ENCODE measurements at places on chromosomes 11 and 22.

GRCh38 chr11:59556115-59556916, 45.0 kb downstream of the OR4D9 start:
- peak; percentile 82 for DNase-seq

DNA sequence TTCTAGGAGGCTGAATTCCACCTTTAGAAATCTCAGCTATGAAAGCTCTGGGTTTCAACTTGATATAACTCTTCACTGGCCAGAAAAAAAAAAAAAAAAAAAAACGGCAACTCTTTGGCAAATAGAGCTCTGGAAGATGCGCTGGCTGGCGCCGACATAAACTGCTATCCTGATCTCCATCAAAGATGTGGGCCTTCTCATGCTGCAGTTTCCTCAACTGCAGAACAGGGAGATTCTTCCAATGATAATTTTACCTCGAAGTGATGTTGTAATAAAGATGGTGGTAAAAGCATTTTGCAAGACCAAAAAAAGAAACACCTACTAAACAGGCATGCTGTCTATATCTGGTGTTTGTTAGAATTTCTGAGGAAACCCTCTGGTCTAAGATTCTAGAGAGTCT, 20.3 kb downstream of the FLI1 start:
- DNase-seq: no peak

DNA sequence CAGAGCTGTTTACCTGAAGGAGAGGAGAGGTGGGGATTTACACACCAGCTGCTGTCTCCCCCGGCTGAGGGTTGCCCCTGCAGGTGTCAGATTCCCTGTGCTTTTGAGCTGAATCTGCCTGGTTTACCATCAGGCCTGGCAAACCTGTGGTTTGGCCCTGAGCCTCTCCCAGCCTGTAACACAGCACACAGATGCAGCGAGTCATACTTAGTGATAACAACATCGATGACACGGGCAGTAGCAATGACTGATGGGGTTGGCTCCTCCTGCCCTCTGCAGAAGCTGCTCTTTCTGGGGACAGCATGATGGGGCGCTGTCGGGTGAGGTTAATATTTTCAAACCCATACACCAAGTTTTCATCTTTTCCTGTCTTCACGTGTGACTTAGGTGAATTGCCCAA, 380.0 kb upstream of the B3GAT1 start:
- DNase-seq: no peak

DNA sequence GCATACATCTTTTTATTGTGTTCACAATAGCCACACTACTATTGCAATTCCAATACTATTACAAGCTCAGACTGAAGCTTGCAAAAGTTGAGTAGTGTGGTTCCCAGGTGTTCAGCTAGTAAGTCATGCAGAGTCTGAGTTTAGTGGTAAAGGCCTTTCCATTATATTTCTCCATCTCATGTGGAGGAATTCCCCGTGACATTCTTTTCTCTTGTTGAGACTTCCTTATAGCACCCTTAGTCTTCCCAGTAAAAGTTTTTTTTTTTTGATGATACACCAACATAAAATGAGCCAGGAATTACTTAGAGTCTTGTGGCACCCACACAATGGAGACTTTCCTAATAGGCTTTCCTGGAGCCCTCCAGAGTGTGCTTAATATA, 110.8 kb downstream of the UVRAG start:
- no peak for DNase-seq

DNA sequence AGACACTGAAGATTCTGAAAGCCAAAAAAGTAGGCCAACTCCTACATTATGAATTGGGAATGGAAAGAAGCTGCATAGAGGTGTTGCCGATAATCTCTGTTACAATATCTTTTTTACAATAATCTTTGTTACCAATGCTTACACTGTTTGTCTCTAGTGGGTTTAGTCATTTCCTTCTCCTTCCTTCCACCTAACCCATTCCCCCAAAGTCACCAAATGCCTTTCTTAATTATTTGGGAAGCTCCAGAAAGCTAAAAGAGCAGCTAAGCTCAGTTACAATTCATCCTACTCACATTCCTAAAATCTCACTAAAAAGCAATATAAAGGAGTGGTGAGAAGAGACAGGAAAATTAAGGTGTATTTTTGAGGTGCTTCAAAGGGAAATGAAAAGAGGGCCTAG, 313.7 kb downstream of the SWAP70 start:
- no peak for DNase-seq

DNA sequence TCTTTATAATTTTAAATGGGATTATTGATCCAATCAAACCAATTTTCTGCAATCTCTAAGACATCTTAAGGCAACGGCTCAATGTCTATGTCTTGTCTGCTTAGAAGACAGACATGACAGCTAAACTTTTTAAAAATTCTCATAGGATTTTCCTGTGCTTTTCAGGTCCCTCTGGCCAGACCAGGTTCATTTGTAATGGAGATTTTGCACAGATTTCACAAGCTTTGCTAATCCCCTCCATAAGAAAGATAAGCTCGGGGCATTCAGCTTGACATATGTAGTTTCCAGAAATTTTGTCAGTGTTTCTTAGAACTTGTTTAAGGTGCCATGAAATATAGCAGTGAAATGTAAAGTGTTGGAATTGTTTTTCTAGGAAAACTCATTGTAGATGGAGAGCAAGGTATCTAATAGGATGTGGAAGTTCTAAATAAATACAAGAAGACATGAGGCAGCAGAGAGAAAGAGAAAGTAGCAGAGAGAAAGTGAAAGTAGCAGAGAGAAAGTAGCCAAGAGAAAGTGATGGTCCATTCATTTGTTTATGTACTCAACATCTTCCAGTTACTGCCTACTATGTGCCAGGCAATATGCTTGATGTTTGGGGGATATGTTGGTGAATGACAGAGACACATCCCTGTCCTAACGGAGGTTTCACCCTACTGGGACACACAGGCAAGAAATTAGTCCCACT, 219.1 kb upstream of the ARHGAP42 start:
- no peak for DNase-seq

DNA sequence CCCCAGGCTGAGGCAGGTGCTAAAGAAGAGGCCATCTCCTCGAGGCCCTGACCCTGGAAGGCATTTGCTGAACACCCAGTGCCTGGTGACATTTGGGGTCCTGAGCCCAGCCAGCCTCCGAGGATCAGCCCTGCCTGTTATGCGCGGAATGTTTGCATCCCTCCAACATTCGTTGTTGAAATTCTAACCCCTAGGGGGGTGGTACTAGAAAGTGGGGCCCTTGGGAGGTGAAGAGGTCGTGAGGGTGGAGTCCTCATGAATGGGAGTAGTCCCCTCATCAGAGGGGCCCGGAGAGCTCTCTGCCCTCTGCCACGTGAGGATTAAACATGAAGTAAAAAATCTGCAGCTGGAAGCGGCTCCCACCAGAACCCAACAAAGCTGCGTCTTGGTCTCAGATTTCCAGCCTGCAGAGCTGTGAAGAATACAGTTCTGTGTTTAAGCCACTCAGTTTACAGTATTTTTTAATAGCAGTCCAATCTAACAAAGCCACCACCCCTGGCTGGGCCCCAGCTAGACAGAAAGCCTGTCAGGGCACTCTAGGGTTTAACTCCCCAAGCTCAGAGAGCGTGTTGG, 35.3 kb upstream of the SEPTIN5 start:
- DNase-seq: no peak

- no peak for DNase-seq
Measured at GRCh38 chr11:84812471-84812969, 814.6 kb downstream of the DLG2 start.

GRCh38 chr11:112121981-112122615, 35.4 kb downstream of the SDHD start:
- no peak for DNase-seq

GRCh38 chr11:116693593-116694348, 79.0 kb downstream of the BUD13 start:
- DNase-seq: no peak

DNA sequence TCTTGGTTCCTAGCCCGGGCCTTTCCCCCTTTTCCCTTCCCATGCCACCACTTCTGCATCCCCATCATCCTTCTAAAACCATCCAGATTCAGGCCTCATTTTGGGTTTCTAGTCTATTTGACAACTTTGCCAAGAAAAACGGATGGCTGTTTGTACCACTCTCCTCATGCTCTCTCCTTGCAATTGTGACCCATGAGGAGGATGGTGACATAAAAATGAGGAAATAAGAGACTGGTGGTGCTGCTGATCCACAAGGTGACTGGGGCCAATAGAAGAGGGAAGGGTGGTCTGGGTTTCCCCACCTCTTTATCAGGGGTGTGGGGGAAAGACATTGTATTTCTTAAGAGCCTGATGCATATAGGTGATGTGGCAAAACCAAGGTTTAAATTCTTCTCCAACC, 1.0 kb downstream of the MS4A4A start:
- DNase-seq: no peak

DNA sequence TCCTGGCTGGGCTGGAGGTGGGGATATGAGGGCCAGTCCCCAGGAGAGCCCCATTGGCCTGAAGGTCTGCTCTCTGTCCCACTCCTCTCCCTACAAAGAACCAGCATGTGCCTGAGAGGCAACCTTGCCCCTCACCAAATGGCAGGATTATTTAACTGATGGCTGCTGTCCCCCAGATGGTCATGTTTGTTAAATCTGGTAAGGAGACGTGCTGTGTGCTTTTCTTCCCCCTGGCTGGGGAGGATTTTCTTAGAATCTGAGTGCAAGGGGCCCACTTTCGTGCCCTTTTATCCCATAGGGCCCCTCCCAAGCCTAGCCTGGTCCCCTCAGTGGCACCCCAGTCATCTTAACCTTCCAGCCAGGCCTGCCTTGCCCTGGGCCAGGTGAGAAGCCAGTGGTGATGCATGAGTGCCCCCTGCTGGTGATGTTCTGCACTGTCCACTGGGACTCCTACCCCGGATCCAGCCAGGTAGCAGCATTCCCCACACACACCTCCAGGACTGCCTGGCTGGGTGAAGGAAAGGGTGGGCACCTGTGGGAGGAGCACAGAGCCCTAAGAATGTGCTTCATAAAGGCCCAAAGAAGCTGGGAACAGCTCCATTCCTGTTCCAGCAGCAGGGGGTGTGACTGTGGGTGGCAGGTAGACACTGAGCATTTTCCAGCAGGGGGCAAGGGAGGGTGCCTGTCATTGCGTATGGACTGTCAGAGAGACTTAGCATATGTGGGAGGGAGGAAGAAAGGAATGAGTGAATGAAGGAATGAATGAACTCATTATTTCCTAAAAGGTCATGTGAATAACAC, 28.9 kb downstream of the MFNG start:
- DNase-seq: peak; percentile 55

- DNase-seq: no peak
Measured at GRCh38 chr22:37141476-37141875, 8.2 kb downstream of the IL2RB start.

- DNase-seq: no peak
Measured at GRCh38 chr11:17528906-17529843, 15.0 kb downstream of the USH1C start.

DNA sequence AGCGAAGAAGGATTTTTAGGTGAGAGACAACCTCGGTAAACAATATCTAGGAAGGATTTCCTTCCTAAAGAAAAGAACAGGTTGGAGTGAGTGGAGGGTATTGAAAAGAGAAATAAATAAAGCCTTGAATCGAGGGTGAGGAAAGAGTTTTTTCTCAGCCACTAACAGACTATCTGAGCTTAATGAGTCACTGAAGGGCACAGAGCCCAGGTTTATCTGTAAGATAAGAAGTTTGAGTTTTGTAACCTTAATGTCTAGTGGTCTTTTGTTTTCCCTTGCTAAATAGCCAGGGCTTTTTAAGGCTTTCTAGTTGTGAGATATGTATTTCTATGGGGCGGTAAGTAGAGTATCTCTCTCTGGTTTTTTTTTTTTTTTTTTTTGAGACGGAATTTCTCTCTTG, 394.5 kb upstream of the KIRREL3 start:
- no peak for DNase-seq

- no peak for DNase-seq
Measured at GRCh38 chr22:41826021-41826420, 6.9 kb upstream of the SREBF2 start.

DNA sequence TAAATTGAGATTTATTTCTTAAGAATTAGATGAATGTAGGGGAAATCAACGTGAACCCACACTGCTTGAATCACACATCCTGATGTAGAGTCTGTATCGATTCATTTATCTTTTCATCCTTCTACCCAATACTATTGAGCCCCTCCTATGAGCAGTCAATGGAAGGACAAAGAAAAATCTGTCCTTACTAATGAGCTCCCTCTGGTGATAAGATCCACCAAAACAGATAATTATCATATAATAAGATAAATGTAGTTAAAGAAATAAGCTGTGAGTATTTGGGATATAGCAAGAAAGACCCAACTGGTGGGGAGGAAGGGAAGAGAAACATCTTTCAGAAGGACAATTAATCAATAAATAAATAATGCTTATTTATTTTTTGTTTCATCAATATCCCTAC, 385.1 kb upstream of the CCDC90B start:
- DNase-seq: no peak

- DNase-seq: no peak
Measured at GRCh38 chr11:35257281-35257680, 118.3 kb downstream of the CD44 start.

DNA sequence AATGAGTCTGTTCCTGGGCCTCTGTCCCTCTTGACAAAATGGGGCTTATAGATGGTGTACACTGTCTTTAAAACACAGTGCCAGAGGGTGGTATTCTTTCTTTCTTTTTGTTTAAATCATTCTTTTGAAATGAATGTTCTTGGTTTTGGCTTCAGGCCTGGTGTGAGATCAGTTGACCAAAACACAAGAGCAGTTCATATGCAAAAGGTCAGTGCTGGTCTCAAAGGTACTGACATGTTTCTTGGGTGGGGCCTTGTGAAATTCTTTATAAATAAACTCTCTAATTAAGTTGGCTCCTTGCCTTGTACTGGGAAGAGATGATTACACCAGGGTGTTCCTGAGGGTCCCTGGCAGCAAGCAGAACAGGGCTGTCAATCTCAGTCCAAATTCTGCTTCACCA, 110.0 kb downstream of the FBXO7 start:
- no peak for DNase-seq

DNA sequence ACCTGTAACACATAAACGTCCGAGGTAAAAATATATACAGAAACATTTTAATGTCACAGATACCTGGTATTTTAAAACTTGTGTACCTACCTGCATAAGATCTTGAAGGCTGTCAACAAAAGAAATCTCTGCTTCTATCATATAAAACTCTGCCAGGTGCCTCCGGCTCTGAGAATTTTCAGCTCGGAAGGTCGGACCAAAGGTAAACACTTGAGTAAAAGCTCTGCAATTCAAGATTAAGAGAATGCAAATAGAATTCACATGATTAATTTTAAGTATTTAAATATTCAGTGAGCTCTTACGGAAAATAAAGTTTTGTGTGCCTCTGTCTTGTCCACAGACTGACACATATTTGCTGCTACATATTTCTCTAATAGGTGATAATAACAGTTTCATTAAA, 75.4 kb upstream of the GAB2 start:
- no peak for DNase-seq

All from RCC 7860 (cell line).